Activated CD8-positive, alpha-beta memory T cell treated with anti-CD3 and anti-CD28 coated beads, Interleukin-2, amount 50 U/mL, for 48 hours (primary cell): ENCODE measurements at places on chromosomes 12 and 14.

- DNase-seq: no peak
These were observed 6.2 kb downstream of the SERPINA1 start for GRCh38 chr14:94382099-94382715.

DNA sequence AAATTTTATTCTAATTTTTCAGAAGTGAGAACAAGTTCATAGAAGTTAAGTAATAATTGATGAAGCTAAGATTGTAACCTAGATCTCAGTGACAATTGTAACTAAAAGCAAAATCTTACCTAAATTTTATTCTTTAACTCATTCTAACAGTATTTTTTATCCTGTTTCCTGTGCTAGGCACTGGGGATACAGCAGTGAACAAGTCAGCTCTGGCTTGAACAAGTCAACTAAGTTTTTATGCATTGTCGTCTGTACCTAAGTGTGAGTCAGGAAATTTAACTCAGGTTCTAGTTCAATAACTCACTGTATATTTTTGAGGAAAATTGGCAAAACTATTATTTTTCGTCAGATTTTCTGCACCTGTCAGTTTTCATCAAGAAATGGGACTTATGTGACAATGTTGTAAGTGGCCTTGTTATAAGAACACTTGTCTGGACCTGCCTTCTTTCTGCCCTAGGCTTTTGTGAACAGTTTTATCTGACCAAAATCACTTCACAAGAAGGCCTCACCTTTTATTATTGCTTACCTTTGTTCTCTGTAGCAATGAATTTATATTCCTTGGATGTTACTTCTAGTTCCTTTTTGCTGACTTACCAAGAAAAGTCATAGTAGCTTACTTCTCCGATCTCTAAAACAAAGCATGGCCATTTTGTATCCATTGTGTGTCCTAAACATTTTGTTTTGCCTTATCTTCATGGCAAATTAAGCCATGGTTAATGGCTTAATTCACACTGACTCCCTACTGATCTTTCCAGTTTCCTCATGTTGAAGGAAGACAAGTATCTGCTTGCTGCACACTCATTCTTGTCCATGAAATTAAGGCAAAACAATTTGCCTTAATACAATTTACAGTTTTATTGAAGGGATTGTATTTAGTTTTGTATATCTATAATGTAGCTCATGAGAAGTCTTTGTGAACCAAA is 2.7 kb downstream of the TMTC3 start:
- DNase-seq: no peak

DNA sequence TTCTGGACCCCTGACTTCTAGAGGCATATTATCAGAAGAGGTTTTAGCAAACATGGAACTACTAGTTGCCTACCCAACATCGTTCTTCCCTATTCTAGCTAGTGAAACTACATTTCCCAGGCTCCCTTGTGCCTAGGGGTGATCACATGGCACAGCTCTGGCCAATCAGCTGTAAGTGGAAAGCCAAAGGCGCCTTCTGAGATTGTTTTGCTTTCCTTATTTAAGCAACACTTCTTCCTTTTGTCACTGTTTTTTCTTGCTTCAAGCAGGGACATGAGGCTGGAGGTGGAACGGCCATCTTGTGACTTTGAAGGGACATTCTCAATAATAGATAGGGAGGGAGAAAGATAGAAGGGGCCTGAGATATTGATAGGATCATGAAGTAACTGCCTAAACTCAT is 136.7 kb downstream of the ZNF664 start:
- no peak for DNase-seq

- DNase-seq: no peak
These were observed 4.5 kb upstream of the CDK17 start for GRCh38 chr12:96404696-96405095.

- no peak for DNase-seq
These were observed 2.5 kb upstream of the HOXC6 start for GRCh38 chr12:54025499-54026405.

DNA sequence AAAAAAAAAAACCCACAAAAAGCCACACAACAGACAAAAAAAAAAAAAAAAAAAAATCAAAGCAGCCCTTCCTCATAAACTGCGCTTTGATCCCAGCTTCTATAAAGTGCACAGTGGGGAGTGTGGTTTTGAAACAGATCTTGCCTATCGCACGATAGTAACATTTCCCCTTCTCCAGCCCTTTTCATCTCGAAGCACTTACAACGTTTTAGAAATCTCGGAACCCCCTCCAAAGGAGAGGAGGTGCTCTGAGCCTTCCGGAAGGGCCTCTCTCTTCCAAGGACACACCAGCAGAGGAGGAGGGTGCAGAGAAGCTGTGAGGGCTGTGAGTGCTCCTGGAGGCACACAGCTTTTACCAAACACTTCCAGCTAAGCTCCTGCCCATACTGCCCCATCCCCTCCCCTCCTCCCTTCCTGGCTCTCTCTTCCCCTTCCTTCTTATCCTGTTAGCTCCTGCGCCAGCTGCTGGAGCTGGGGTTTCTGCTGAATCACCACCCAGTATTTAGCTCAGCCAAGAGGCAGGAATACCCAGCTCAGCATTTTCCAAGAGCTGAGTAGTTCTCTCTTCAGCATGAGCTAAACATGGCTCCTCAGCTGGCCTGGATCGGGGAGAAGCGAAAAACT is 28.4 kb downstream of the SLC7A8 start:
- DNase-seq: no peak

DNA sequence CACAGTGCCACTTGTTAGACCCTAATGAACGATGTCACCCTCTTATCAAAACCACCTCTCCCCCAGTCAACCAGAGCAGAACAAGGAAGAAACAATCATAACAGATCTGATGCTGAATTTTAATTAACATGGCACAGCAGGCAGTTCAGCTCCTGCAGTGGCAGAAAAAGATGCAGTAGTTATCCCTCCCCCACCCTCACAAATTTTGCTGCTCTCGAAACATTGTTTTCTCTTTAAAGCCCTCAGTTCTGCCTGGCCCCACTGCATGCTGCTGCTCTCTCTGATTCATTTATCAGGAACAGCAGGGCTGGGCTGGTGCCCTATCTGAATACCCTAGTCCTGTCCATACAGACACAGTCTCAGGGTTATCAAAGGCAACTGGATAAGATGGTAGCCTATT is 12.2 kb downstream of the CCDC175 start:
- DNase-seq: no peak

DNA sequence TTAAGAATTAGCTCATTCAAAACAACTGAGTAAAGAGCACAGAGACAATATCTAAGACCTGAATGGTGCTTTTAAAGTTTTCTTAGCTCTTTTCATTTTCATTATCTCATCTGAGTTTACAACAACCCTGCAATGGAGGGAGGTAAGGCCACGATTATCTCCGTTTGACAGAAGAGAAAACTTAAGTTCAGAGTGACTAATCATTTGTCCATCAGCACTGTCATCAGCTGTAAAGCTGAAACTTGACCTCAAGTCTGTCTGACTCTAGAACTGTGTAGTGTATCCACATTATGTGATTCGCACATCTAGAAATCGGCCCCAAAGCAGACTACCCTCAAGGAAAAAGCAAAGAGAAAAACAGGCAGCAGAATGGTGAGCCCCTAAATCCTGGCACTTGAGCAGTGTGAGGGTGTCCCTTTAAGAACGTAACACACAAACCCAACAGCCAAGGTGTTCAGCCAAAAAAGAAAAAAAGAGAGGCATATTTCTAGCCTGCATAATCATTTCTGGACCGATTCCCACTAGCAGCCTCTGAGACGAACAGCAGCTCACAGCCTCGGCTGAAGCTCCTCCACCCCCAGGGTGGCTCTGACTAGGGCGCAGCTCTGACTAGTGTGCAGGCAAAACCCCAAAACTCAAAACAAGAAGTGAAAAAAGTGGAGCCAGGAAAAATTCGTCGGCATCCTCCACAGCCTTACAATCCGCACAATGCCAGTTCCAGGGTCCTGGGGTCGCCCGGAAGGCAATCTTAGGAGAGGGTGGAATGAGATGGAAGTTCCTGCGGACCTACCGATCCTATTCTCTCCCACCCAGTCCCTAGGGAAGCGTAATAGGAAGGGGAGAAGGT is 1.6 kb downstream of the STXBP6 start:
- no peak for DNase-seq

DNA sequence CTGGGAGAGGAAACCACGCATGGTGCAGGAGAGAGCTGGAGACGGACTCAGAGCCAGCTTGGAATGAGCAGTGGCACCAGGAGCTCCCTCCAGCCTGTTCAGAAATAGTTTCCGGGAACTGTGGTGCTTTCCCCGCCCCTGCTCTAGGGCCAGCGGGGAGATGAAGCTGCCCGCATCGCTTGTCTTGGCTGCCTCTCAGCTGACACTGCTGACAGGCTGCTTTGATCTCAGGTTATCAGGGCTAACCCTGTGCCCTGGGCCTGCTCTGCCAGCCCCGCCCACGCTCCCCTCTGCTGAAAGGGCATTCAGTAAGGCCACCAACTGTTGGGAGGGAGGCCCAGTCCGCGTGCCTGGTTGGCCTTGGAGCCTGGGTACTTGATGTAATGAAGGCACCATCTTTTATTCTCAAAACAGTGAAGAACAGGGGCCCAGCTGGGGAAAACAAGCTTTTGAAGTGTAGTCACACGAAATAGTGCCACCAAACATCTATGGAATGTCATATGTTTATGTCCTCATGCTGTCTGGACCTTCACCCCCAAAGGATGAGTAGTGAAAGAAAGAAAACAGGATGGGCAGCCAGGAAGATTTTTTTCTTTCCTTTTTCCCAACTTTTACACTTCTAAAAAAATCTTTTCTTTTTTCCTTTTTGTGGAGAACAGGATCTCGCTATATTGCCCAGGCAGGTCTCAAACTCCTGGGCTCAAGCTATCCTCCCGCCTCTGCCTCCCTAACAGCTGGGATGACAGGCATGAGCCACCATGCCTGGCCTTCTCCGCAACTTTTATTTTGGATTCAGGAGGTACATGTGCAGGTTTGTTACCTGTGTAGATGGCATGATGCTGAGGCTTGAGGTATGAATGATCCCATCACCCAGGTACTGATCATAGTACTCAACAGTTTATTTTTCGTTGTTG is 115.9 kb upstream of the TBX3 start:
- DNase-seq: no peak

DNA sequence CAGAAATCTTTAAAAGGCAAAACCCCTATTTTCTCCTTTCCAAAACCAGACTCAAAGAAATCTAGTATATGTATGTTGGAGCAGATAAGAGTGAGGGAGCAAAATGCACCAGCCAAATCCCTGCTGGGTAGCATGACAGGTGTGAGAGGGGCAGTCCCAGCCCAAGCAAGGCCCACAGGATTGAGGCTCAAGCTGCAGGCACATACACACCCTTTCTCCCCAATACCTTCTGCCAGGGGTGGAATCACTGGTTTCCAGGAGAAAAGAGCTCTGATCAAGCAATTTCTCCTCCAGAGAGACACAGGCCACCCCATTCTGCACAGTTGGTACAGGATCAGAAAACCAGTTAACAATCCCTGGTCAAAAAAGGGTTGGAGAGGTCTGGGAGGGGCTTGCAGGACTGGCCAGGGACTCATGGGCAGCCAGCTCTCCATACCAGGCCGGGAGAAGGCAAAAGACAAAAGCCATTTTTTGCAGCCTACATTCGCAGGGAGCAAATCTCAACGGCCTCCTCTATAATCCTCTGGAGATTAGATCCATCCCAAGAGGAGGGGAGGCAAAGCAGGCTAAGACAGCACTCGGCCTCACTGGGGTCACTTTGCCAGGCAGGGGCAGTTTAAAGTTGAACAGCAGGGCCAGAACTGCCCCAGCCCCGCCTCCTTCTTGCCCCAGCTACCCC is 2.1 kb downstream of the KMT2D start:
- DNase-seq: no peak

- no peak for DNase-seq
These were observed 2.4 kb upstream of the KIF26A start for GRCh38 chr14:104135904-104136471.

- DNase-seq: no peak
These were observed 4.6 kb downstream of the NYNRIN start for GRCh38 chr14:24403294-24403998.

- DNase-seq: no peak
These were observed 50.5 kb downstream of the ATL1 start for GRCh38 chr14:50610465-50610864.

GRCh38 chr12:120051535-120051934 is 62.5 kb downstream of the BICDL1 start:
- DNase-seq: no peak

- no peak for DNase-seq
These were observed 180.2 kb upstream of the PZP start for GRCh38 chr12:9388379-9388778.

GRCh38 chr12:124370851-124371250 is 76.0 kb downstream of the RFLNA start:
- DNase-seq: no peak

DNA sequence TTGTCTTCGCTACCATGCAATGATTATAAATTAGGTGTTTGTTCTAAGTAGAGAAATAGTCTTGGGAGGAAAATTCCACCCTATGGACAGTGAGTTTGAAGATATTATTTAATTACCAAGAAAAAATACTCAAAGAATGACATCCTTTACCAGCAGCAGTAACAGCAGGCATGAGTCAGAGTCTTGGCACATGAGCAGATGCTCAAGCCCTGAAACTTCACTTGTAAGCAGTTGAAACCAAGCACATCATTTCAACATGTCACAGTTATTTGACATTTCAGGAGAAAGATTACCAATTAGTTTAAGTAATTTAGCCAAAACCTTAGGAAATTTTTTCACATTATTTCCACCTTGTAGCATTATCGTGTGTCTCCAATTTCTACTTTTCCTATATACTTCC is 99.2 kb downstream of the C12orf50 start:
- DNase-seq: no peak

DNA sequence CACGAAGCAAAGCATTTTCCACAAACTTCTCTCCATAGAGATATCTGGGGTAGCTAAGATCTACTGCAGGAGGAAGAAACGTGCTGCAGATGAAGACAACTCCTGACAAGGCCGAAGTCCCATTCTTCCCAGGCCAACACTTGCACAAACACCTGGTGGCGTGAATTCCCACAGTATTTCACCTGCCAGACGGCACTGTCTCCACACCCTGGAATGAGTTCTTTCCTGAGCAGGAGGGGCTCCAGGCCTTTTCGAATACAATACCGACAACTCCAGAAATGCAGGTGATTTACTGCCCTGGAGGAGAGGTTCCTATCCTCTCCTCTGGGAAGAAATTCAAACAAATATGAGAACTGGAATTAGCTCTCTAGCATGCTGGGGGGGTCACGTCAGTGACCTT is 179.9 kb downstream of the MON2 start:
- no peak for DNase-seq

- no peak for DNase-seq
These were observed 308.1 kb downstream of the RPAP3 start for GRCh38 chr12:47397664-47398281.

DNA sequence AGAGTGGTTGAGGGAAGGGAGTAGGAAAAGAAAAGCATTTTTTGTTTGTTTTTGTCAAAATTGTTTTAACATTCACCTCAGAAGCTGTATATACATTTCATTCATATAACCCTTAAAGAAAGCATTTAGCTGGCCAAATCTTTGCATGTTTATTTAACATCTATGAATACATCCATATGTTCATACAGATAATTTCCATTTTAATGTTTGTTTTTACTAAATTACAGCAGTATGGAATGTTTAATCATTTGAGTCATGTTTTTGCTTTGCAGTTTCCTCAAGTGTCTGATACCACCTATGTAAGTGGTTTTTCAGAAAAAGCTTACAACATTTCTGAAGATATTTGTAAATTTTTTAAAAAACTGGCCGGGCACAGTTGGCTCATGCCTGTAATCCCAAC is 84.3 kb upstream of the ATF1 start:
- DNase-seq: no peak

- no peak for DNase-seq
These were observed 61.1 kb upstream of the GALNT9 start for GRCh38 chr12:132390287-132391076.

- no peak for DNase-seq
These were observed 476.4 kb downstream of the VRK1 start for GRCh38 chr14:97273540-97273939.
